Naive thymus-derived CD8-positive, alpha-beta T cell (primary cell): ENCODE measurements at places on chromosomes 6 and 20. TPM values are rescaled to one million over a fixed set of nuclear protein-coding genes. Genes with fewer than 3 reads are reported as not detected.

Gene TFAP2D
- not detected for total RNA-seq

Gene ETV7
- not detected for total RNA-seq

Gene TMEM244
- not detected for total RNA-seq

Gene RBBP8NL
- not detected for total RNA-seq

Gene JPH2
- total RNA-seq: not detected

Gene TMEM63B
- total RNA-seq: 15.9 TPM

Gene STX7
- 28.0 TPM for total RNA-seq

Gene TTK
- total RNA-seq: 1.2 TPM

Gene DZANK1
- 3.3 TPM for total RNA-seq

Gene KCNK16
- total RNA-seq: not detected

Gene SLC17A1
- not detected for total RNA-seq

Gene NFATC2
- total RNA-seq: 34.0 TPM

Gene SCGN
- not detected for total RNA-seq

Gene ZKSCAN8
- total RNA-seq: 41.2 TPM

Gene WFDC5
- total RNA-seq: not detected

Gene ZNF311
- 0.49 TPM for total RNA-seq

Gene SIRPB2
- not detected for total RNA-seq

Gene MOG
- total RNA-seq: not detected

Gene PHACTR3
- total RNA-seq: not detected

Gene HUS1B
- total RNA-seq: 2.5 TPM

Gene RAET1L
- not detected for total RNA-seq

Gene TBC1D32
- total RNA-seq: 14.2 TPM

Gene DPPA5
- not detected for total RNA-seq

Gene IP6K3
- total RNA-seq: not detected
